Fibroblast of skin of back (primary cell): ENCODE measurements at places on chromosomes 5 and 9.

DNA sequence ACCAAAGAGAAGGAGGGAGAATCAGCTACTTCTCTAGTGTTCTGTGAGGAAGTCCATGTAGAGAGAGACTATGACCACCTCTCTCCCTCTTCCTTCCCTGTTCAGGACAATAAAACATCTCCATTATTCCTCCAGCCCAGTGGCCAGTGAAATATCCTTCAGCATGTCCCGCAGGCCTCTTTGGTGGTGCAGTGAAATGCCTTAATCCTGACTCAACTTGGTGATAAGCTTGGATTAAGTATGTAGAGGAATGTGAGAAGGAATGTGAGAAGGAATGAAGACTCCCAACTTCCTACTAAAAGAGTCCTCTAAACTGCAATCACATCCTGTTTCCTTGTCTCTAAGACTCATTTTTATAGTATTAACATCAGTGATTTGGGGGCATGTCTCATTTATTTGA, 167.3 kb downstream of the TRPM3 start:
- peak; percentile 97 for DNase-seq

- DNase-seq, result peak; percentile 84
Observed at GRCh38 chr9:36276781-36277181, 18.5 kb upstream of the GNE start.

GRCh38 chr9:18485714-18486113, 11.8 kb downstream of the ADAMTSL1 start:
- DNase-seq, result peak; percentile 64

DNA sequence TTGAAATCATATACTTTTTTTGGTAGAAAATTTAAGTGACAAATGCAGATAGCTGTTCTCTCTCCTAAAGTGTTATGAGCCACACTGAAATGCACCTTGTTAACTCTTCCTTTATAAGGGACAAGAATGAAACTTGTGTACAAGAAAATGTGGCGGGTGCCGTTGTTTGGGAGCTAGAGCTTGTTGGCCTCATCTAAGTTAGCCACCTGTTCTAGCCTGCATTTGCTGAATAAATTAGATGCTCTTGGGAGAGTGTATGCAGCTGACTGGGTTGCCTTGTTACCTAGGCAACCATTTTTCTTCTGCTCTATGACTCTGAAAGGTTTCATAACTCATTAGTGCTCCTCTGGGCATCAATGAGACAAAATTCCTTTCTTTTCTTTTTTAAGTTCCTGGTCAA, 174.3 kb downstream of the TAF11L14 start:
- no peak for DNase-seq

- DNase-seq, result no peak
Observed at GRCh38 chr9:9874270-9874669, 738.5 kb downstream of the PTPRD start.

- DNase-seq, result no peak
Observed at GRCh38 chr9:115642285-115642684, 511.3 kb upstream of the PAPPA start.

- DNase-seq, result no peak
Observed at GRCh38 chr5:158246661-158247060, 387.7 kb upstream of the CLINT1 start.

DNA sequence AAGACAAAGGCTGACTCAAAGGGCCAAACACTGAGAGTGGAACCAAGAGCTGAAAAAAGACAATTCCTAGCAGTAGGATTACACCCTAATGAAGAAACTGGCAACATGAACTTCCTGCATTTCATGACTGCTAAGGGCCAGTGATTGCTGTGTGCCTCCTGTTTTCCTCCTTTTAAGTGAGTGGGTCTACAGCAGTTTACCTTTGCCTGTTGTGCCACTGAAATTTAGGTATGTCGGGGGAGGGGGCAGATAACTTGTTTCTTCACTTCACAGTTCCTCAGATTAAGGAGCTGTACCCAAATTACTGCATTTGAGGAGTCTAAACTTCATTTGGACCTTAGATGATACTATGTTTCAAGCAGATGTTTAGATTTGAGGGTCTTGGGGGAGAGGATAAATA, 191.7 kb downstream of the MCTP1 start:
- DNase-seq, result no peak

DNA sequence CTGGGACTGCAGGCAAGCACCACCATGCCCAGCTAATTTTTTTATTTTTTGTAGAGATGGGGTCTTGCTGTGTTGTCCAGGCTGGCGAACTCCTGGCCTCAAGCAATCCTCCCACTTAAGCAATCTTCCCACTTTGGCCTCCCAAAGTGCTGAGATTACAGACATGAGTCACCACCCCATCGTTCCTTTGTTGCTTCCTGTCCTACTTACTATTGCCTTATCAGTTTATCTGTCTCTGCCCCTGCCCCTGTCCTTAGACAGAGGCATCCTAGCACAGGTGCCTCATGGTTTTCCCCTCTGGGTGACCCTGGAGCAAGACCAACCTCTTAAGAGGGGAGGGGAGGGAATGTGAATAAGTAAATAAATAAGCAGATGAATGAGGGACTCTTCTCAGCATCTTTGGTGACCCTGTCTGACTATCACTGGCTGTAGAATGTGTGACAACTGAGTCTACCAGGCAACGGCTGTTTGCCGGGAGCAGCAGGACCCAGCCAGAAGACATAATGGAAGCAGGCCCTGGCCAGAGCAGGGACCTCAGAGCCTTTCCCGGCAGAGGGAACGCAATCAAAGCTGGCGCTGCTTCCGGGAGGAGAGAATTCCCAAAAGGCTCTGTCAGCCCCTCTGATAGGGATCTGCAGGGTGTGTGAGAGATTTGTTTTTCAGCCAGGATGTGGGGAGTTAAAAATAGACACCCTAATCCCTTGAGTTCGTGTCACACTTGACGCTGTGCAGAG, 43.8 kb upstream of the DAB2IP start:
- DNase-seq, result peak; percentile 58

- DNase-seq, result peak; percentile 87
Observed at GRCh38 chr5:154753792-154754191, 1.4 kb upstream of the LARP1 start.

DNA sequence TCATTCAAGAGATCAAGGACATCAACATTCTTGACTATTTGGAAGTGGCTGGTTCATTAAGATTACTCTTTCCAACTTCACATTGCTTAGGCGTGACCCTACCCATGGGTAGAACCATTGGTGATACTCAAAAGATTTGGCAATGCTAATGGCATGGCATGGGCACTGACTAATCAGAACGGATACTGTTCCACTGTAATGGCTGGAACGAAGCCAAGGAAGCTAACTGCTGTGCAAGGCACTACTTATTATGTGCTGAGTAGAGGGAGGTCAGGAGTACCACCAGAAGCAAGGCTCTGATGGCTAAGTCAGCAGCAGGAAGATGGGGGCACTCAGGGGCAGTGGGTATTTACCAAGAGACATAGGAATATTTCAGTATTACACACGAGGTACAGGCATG, 31.9 kb downstream of the GNA14 start:
- no peak for DNase-seq

- DNase-seq, result peak; percentile 86
Observed at GRCh38 chr5:147901599-147902039, 4.7 kb downstream of the C5orf46 start.

DNA sequence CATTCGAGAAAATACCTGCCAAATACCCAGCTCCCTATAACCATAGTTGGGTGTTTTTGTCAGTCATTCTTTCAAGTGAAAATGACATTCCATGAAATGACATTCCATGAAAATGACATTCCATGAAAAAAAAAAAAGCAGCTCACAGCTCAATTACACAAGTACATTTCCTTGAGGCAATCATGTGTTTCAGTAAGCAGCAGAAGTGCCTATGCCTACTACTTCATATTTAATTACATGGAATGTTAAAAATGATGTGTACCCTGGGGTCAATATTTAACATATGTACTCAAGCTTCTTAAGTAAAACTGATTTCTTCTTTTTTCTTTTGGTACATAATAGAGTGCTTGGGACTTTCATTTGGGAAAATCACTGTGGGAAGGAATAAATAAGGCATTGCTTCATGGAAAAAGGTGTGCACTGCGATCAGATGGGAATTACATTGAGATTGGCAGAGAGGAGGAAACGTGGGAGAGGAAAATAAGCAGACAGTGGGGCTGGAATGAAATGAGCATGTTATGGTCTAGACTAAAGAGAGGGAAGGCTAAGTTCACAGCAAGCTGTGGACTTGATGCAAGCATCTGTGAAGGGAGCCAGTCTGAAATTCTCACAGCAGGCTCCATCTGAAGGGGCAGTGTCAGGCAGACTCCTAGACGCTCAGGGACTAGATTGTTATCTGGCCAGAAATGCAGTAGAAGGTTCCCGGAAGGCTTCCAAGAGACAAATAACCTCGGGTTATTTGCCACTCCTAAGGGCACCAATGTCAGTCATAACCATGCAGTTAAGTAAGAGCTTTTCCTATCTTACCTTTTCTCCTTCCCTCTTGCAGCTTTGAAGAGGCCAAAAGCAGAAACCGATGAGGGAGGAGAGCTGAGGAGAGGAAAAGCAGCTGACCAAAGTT, 15.2 kb upstream of the SPATA9 start:
- peak; percentile 50 for DNase-seq

- DNase-seq, result no peak
Observed at GRCh38 chr9:136370037-136370436, 3.4 kb downstream of the CARD9 start.

- no peak for DNase-seq
Observed at GRCh38 chr9:4662989-4663792, 1.1 kb downstream of the PLPP6 start.

GRCh38 chr5:151820903-151821302, 49.1 kb downstream of the G3BP1 start:
- DNase-seq, result no peak

DNA sequence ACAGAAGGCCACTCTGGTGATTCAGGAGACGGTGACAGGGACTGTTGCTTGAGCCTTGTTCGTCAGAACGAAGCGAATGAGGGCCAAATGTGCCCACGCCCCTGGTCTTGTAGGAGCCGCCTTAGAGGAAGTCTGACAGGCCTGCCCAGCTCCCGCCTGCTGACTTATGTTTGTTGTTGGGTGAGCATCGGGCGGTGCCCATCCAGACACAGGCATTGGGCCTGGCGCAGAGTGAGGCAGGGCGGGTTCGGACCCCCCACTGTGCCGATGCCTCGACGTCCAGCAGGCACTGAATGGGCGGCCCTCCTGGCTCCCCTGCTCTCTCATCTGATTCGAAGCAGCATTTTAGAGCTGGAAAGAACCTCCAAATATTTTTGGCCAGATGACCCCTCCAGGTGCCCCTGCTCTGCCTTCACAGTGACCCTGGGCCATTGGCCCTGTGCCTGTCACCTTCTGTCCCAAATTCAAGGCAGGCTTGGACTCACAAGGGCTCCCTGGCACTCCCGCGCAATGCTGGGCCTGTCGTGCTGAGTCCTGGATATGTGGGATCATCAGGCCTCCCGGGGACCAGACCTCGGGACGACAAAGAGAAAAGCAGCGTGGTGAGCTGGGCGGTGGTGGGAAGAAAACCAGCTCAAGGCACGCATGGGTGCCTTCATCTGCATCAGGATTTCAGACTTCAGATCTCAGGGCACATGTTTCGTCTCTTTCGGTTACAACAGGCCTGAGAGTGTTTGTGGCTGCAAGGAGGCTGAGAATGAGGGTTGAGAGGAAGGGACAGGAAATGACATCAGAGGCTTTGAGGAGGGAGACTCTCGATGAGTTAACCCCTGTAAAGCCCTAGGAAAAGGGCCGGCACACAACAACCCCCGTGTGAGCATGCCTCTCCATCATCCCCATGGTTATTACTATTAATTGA, 37.1 kb upstream of the OLFM1 start:
- no peak for DNase-seq

DNA sequence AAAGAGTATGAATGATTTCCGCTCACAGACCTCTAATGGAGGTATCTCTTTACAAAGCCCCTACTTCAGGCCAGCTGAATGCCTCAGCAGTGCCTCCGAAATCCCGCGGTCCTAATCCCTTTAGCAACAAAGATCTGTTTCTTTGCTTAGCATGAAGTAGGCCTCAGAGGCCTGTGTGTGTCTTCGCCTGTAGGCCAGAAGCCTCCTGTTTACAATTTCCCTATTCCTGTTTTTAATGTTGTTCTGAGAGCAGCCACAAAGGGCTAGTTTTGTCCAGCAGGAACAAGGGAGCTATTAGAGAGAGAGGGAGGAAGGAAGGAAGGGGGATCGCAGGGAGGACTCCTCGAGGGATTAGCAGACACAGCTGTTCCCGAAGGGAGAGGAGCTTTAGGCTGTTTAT, 166.4 kb upstream of the SPRY4 start:
- no peak for DNase-seq

GRCh38 chr9:8727191-8727590, 927.6 kb upstream of the DMAC1 start:
- DNase-seq, result no peak

DNA sequence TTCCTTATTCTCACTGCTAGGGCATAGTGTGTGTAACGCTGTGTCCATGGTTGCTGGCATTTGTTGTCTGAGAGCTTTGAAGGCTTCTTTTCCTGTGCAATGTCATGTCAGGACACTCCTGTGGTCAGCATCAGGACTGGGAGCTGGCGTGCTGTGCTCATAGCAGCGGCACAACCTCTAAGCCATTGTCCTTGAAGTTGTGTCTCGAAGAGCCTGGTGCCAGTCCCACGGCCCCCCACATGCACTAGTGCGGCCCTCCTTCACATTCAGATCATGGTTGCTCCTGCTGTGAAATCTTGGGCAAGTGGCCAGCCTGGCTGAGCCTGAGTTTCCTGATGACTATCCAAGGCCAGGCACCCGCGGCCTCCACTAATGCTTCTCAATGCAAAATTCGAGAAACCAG, 32.4 kb downstream of the PDZD2 start:
- DNase-seq, result no peak

DNA sequence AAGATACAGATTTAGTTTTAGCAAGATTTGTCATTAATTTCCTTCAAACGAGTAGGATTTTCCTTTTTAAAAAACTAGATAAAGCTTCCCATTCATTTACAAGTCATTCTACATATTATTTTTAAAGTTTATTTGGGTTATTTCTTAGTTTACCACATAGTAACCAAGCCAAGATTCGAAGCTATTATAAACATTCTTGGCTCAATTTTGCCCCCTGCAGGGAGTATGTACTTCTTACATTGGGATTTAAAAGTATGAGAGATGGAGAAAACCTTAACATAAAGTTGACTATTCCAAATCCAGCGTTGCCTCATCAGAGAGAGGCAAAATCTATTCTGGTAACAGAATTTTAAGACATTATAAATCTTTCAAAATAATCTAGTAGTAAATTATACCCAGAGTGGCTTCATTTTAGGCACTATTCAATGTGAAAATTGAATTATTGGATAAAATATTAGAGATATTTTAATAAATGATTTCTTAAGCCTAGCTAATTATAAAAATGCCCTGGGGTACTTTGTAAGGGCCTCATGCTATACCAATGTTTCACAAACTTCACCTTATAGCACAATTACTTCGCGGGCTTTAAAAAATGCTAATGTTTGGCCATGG, 39.1 kb downstream of the FBN2 start:
- DNase-seq, result peak; percentile 66

- no peak for DNase-seq
Observed at GRCh38 chr9:120980951-120981350, 54.4 kb upstream of the TRAF1 start.

DNA sequence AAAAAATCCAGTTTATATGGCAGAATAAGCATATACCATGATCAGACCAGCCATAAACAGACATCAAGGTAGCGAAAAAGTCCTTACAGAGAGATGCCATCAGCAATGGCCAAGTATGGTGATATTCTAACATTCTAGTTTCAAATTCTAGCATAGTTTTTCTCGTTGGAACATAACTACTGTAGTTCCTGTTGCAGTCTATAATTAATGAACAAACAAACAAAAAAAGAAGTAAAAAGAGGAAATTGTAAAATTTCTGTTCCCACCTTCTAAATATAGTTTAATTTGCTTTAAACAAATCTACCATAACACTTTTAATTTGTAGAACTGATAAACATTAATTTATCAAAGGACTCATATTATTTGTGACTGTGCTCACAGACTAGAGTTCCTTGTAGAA, 9.9 kb upstream of the CD180 start:
- DNase-seq, result no peak

- DNase-seq, result no peak
Observed at GRCh38 chr5:66680221-66680620, 84.0 kb downstream of the MAST4 start.
